Lung (tissue), 17 donors: ENCODE measurements at places on chromosomes 12 and 14.

- DNase-seq: peak; percentile 80
Measured at GRCh38 chr14:67532998-67533753, at the start of gene PLEKHH1. TSS of gene PLEKHH1 (plus strand) at chr14:67533290. CDS start at chr14:67541868, 8,578 bp downstream.

DNA sequence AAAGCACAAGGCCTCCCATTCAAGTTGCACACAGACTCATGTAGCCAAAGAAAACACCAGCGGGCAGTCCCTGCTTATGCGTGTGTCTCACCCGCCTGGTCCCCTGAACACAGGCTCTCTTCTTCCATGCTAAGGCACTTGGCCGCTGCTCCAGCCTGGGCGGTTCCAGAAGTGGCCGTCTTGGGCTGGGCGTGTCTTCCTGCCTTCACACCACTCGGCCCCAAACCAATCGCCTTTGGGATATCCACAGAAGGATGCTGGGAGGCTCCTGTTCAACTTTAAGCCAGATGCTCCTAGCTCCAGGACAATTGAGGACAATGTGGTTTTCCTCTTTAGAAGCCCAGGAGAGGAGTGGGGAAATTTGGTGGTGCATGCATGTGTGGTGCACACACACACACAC, 2.2 kb downstream of the SCARB1 start:
- DNase-seq: peak; percentile 71

DNA sequence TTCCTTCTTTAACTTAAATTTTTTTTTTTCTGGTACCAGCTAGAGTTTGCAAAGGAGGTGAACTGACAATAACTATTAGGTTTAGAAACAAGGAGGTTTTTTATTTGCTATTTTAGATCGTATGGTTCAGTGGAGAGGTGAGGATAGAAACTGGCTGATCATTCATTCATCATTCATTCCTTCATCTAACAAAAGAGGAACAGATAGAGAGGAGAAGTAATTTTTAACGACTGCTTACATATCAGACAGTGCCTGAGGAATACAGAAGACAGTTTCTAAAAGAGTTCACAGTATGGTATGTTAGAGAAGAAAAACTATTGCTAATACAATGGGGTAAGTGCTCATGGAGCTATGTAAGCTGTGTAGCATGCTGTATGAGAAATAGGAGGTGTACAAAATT, 111.1 kb downstream of the ERC1 start:
- DNase-seq: no peak

GRCh38 chr14:61616524-61617185, 78.7 kb upstream of the HIF1A start:
- DNase-seq: no peak

DNA sequence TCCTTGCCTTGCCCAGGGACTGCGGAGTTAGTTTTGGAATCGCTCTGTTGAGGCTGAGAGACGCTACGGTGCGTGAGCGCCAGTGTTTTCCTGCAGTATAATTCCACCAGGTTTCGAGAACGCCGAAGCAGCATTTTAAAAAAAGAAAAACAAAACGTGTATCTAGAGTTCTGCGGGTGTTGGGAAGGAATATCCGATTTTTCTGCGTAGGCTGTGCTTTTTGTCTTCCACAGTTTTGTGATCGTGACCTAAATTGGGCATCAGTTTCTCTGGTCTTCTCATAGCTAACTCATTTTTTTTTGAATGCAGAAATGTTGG, 778 bp downstream of the DNM1L start:
- no peak for DNase-seq
